ENCODE measurements at places on chromosomes 6 and 20. TPM values are rescaled to one million over a fixed set of nuclear protein-coding genes. Genes with fewer than 3 reads are reported as not detected.

PACSIN1 gene
- 0.41 TPM for total RNA-seq

GRCh38 chr6:141513830-141514229 is 618.9 kb upstream of the GJE1 start:
- DNase-seq = no peak

- DNase-seq = no peak
These were observed 497.2 kb upstream of the CDH4 start for GRCh38 chr20:60754856-60755255.

DNA sequence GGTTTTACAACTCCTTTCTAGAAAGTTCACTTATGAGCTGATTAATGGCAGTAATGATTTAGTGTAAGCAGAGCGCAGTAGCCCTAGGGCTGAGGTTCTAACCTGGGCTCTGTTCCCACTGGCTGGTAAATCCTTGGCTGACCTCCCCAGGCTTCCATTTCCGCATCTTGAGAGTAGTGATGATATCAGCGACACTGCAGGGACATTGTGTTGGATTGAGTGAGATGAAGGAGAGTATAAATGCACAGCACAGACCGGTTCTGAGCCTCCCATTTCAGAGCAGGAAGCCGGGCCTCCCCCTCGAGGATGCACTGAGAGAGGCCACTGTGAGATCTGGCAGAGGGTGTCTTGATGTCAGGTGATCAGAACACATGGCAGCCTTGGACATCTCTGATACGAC is 477.2 kb upstream of the SULF2 start:
- no peak for DNase-seq

DNA sequence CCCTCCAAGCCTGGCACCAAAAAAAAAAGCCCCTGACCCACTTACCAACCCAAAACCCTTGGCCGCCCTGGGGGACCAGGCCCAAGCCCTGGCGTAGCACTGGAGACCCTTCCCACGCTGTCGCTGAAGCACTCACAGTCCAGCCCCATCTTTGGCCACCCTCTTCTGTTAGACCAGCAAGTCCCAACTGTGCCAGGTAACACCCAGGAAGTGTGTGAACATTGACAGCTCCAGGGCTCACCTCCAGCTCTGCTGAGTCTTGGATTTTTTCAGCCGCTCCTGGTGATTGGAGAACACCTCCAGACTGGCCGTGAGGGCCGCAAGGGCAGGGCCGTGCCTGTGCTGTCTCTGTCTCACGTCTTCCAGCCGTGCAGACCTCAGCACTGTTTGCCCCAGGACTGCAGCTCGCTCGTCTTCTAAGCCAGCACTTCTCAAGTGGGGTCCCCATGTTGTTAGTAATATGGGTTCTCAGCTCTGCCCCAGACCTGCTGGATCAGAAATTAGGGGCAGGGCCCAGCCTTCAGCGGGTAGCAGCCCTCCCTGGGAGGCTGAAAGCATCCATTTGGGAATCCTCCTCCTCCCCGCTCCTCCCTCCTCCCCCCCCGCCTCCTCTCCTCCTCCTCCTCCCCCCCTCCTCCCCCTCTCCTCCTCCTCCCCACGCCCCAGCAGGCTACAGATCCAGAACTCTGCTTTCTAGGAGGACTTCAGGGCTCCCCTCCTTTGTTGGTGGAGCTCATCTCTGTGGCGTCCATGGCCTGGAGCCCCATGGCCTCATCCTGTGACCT is 18.1 kb downstream of the NPEPL1 start:
- peak; percentile 17 for DNase-seq

GRCh38 chr6:148682990-148683389 is 63.8 kb upstream of the UST start:
- no peak for DNase-seq

- no peak for DNase-seq
These were observed 7.2 kb upstream of the PPP1R16B start for GRCh38 chr20:38798266-38798665.

HLA-DQB1 gene
- 14.9 TPM for total RNA-seq

GRCh38 chr20:44019638-44020335 is 105.1 kb downstream of the TOX2 start:
- no peak for DNase-seq

- DNase-seq = no peak
These were observed 69.0 kb upstream of the STXBP5 start for GRCh38 chr6:147135211-147135681.

GRCh38 chr20:13297147-13297899 is 76.2 kb downstream of the ISM1 start:
- DNase-seq = no peak

- DNase-seq = no peak
These were observed 78.1 kb downstream of the PRSS35 start for GRCh38 chr6:83590416-83590815.

CAPN11 gene
- 1.1 TPM for total RNA-seq

FILIP1 gene
- 3.6 TPM for total RNA-seq

DNA sequence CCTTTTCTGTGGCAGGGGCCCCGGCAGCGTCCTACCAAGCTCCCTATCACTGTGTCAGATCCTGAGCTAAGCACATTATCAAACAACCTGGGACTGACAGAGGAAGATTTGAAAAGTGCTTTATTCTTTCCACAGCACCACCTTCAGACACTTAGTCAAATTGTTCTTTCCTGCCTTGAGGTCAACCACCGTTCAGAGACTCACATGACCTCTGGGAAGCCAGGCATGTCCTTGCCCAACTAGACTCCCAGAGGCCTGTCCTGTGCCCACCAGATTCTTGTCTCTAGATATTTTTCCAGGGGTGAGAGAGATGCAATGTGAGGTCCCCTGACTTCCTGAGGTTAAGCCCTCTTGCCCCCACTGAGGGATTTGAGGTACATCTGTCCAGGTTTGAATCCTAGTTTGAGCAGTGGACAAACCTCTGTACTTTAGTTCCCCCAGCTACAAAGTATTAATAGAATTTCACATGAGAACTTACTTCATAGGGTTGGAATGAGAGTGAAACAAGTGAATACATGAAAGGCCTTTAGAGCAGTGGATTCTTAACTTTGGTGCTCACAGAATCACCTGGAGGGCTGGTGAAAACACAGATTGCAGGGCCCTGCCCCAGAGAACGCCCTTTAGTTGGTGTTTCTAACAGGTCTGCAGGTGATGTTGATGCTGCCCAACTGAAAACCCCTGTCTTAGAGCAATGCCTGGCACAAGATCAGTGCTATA is 179.8 kb downstream of the CLIC5 start:
- DNase-seq = no peak

GRCh38 chr6:15170126-15170525 is 75.7 kb upstream of the JARID2 start:
- DNase-seq = no peak

GRCh38 chr20:50522053-50522674 is 12.0 kb downstream of the PTPN1 start:
- no peak for DNase-seq

DNA sequence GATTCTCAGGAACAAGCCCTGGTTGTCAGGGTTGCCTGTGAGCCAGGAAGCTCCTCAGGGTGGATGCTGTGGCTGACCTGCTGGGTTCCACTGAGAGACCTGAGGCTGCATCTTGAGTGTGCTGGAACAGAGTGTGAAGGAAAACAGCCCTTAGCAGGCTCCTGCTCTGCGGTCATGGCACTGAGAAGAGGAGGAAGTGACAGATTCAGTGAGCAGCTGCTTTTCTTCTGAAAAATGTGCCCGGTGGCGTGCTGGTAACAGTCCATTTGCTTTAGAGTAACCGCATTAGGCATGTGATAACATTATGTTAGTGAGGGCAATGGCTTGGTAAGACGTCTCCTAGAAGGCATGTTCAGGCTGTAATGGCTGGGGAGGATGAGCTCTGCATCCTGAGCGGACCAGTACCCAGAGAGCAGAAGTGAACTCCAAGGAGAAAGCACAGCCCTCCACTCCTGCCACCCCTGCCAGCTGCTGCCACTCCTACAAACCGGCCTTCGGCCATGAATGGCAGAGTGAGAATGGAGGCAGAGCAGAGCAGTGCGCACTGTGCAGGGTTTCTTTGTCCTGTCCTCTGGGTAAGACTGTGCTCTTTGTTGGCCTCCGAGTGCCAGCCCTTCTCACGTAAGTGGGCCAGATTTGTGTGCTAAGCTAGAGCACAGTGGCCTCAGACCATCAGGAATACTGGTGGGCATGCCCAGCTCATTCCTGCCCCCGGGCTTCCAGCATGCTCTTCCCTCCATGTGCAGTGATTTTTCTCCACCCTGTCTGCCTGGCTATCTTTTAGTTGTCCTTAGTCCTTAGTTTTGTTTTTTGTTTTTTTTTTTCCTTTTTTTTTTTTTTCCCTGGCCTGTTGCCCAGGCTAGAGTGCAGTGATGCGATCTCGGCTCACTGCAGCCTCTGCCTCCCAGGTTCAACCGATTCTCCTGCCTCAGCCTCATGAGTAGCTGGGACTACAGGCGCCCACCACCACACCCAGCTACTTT is 98.1 kb upstream of the VSTM2L start:
- DNase-seq = peak; percentile 10

- no peak for DNase-seq
These were observed 61.4 kb upstream of the ASIP start for GRCh38 chr20:34179637-34180360.

GRCh38 chr6:1255636-1256365 is 56.1 kb upstream of the FOXQ1 start:
- DNase-seq = no peak

RIPOR3 gene
- 2.2 TPM for total RNA-seq

FAM217B gene
- 9.8 TPM for total RNA-seq

DNA sequence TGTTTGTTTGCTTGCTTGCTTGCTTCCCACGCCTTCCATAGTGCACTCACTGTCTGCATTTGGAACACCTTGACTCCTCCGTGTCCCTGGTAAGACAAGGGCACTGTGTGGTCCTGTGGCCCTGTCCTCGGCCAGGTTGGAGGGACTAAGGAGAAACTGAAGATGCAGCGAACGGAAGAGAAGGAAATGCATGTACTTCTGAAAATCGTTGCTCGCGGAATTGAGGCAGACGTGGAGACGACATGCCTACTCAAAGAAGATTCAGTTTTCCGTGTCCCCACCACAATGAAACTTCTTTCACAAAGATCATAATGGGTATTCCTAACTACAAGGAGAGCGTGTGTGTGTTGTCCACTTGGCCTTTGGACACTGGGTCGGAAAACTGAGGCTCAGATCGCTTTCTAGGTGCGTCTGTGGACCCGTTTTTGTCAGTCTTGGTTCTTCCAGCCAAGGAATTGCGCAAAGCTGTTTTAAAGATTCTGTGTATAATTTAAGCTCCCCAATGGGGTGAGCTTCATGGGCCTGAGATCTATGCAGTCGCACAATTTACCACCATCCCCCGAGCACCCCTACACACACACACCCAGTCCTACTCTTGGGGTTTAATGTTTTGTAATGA is 120.4 kb upstream of the ZNF184 start:
- DNase-seq = no peak

- no peak for DNase-seq
These were observed 203.4 kb upstream of the RIN2 start for GRCh38 chr20:19554666-19555065.

GRCh38 chr6:63510353-63510686 is 62.0 kb upstream of the LOC128125822 start:
- DNase-seq = no peak

GRCh38 chr20:10079964-10080363 is 45.2 kb downstream of the ANKEF1 start:
- no peak for DNase-seq

Data from mucosa of descending colon (tissue), 3 donors.